ENCODE measurements at places on chromosomes 3 and 15.

GRCh38 chr3:144085964-144086363 lies 114.3 kb downstream of the DIPK2A start:
- no peak for DNase-seq

DNA sequence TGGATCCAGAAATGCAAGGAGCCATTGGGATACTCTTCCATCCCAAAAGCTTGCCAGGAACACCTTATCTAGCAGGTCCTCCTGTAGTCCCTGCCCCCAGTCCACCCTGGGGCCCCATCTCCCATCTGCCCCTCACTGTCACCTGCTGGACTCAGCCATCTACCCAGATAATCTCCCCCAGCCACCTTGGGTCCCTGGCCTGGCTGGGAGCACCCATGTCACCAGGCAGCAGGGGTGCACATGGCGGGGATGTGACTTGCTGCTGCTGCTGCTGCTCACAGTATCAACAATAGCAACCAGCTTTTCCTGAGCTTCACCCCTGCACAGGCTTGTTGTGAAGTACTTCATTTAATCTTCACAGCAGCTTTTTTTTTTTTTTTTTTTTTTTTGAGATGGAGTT lies 12.6 kb downstream of the PTH1R start:
- no peak for DNase-seq

GRCh38 chr3:177574222-177574856 lies 377.1 kb upstream of the TBL1XR1 start:
- no peak for DNase-seq

DNA sequence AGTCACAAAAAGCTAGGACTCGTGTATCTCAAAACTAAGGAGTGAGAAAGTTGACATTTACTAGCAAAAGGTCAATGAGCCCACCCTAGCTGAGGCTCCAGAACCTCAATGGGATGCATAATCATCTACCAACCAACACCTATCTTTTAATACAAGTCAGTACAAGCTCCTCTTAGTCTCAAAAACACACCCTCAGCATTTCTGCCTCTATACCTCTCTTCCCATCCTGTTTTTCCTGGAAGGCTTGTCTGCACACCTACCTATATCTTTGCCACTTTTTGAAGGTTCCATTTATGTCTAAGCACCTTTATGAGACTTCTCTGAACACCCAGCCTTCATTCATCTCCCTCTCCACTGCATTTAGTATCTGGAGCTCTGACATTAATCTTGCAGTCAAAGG lies 10.0 kb downstream of the WWTR1 start:
- no peak for DNase-seq

GRCh38 chr3:157618075-157618760 lies 115.0 kb upstream of the VEPH1 start:
- no peak for DNase-seq

DNA sequence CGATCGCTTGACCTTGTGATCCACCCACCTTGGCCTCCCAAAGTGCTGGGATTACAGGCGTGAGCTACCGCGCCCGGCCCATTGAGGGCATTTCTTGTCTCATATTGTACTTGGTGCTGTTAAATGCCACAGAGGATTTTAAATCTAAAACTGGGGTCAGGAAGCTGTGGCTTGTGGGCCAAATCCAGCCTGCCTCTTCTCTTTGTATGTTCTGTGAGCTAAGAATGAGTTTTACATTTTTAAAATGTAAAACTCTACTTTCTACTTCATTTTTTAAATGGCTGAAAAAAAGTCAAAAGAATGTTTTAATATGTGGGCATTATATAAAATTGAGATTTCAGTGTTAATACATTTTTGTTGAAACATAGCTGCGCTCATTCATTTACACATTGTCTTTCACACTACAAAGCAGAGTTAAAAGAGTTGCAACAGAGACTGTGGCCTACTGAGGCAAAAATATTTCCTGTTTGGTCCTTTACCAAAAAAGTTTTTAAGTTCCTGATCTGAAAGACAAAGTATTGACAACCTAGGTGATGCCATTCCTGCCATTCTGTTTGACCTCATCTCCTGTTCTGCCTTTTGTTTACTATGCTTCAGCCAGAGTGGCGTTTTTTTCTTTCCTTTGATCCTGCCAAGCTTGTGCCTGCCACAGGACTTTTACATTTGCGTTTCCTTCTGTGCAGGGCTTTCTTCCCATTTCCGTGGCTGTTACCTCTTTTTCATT lies 50.4 kb downstream of the PDCD6IP start:
- DNase-seq, result no peak

GRCh38 chr3:38500688-38501417 lies 4.7 kb downstream of the EXOG start:
- no peak for DNase-seq

DNA sequence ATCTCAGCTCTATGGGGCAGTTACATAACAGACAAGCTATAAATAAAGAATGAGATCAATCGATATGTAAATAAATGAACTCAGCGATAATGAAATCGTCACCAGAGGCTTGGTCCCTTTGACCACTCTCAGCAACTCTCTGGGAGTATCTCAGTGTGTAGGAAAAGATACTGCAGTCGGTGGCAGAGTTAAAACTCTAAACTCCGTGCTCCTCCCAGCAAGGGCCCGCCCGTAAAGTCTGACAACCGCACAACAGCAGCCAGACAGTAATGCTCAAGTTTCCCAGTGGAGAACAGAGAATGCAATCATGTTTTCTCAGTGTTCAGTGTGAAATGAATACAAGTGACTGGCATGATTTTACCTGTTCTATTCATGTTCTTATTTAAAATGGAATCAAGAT lies 28.3 kb upstream of the IGF1R start:
- DNase-seq, result no peak

Data from T-helper 9 cell (primary cell).